ENCODE measurements at places on chromosomes 7 and 10.
A peak's percentile ranks its signal among the peaks of the same experiment; 100 is the strongest.

DNA sequence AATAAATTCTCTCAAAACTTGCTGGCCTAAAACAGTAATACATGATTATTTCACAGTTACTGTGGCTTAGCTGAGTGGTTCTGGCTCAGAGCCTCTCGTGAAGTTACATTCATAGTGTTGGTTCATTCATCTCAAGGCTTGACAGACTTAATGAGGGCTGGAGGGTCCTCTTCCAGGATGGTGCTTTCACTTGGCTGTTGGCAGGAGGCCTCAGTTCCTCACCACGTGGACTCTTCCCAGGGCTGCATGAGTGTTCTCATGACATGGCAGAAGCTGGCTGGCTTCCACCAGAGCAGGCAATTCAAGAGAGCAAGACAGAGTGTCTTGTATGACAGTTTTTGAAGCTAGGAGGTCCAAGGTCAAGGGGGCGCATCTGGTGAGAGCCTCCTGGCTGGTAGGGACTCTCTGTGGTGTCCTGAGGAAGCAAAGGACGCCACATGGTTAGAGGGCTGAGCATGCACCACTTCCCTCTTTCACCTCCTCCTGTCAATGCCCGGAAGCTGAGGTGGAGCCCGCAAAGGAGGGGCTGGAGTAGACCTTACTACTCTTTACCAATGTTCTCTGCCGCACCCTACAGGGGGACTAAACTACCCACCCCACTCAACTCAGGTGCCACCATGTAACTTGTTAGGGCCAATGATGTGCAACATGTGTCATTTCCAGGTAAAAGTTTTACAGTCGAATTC, 58.2 kb upstream of the YAE1 start:
- DNase-seq, result no peak

GRCh38 chr7:158743219-158743618, 38.6 kb upstream of the NCAPG2 start:
- no peak for DNase-seq

DNA sequence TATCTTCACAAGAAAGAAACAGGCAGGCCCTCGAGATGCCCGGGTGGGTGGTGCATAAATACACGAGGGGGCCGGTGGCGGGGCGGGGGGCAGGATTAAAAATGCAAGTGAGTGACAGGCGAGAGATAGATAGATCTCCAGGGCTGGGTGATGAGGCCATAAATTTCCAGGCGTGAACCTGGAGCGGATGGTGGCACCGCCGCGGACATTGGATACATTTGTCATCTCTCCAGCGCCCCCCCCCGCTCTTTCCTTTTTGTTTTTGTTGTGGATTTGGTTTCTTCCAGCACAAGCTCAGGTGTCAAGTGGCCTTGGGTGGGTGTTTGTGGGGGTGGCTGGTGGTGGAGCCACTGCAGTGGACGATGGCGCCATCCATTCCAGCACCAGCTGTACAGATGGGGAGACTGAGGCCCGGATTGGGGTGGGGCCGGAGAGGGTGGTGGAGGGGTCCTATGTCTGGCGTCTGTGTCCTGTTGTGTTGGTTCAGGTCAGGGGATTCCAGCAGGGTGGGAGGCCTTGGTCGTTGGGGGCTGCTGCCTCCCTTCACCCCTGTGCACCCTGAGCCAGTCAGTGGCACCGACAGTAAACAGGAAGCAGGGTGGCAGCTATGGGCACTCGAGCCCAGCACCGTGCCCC, 2.9 kb downstream of the ELFN1 start:
- no peak for DNase-seq

GRCh38 chr7:158763454-158764033, 58.9 kb upstream of the NCAPG2 start:
- no peak for DNase-seq

GRCh38 chr10:29790207-29790606, 155.4 kb upstream of the SVIL start:
- DNase-seq, result no peak

DNA sequence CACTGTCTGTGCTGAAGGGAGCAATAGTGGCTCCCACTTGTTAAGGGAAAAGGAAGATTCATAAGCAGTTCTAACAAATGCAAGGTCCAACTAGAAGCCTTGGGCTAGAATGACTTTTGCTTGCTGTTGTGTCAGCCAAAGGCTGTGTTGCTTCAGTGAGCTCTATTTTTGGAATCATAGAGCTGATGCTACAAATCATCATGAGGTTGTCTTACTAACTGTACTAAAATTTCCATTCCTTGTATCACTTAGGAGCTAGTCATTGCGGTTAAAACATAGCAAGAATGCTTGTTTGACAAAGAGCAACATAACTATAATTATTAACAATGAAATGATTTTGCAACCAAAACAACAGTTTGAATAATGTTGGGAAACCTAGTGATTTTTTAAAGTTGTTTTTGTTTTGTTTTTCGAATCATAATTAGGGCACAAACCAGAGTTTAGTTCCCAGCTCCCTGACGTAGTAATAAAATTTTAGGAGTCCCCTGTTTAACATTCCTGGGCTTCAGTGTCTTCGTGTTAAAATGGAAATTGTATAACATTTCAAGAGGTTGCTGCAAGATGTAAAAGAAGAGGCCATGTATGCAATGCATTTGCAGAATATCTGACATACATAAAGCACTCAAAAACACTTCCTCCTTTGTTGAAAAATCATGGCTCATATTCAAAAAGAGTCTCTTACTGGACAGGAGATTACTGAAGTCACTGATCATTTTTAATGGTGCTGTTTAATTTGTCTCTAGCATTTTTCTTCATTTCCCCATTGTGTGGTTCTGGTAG, 183.4 kb downstream of the MACC1 start:
- peak; percentile 87 for DNase-seq

GRCh38 chr7:106653488-106653887, 7.5 kb downstream of the CCDC71L start:
- no peak for DNase-seq

GRCh38 chr7:124514471-124514870, 251.1 kb downstream of the GPR37 start:
- DNase-seq, result no peak

DNA sequence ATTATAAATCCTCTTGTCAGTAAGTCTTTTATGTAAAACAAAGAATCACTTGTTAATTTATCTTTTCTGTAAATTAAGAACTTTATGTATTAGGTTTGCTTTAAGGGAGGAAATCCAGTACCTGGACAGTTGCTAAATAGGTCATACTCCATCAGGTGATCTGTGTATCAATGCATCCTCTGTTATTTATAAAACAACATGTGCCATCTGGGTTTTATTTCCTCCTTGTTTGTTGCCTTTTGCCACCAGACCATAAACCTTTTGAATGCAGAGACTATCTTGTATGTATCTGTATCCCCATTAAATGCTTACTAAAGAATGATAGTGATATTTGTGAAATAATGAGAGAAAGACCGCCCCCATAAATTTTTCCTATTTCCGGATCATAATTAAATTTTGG, 70.0 kb downstream of the SLC35B4 start:
- DNase-seq, result no peak

DNA sequence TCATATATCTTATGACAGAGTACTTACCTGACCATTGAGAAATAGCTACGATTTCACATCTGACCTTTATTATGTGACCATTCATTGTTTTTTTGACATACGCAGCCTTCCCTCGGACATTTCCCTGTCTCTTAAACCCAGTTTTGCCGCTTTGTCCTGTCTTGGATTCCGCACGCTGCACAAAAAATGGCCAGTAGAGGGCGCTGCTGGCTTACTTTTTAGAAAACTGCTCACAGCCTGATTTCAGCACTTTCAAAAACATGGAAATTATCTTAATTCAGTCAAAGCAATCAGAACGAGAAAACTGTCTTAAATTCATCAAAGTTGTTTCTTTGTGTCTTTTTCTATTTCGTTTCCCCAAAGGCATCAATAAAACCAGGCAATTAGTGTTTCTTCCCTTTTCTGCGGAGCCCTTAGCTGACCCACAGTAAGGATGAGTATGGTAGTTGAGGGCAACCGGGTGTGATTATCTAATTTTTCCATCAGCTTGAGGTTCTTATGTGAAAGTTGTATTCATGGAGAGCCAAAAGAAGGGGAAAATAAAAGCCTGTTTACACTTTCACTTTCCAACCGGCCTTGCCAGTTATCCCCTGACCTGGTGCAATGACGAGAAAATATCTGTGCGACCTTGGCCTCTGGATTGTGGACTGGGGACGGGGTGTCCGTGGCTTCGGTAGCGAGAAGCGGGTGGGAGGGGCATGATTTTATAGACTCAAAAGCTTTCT, 144.4 kb downstream of the DYNC1I1 start:
- DNase-seq, result peak; percentile 63

- DNase-seq, result peak; percentile 62
Measured at GRCh38 chr10:130179640-130180039, 43.4 kb downstream of the GLRX3 start.

- peak; percentile 86 for DNase-seq
Measured at GRCh38 chr10:71212318-71213126, at the start of gene UNC5B. UNC5B (plus strand) TSS chr10:71212570; CDS start chr10:71212986, 416 bp downstream.

GRCh38 chr7:124575176-124575575, 190.4 kb downstream of the GPR37 start:
- no peak for DNase-seq

DNA sequence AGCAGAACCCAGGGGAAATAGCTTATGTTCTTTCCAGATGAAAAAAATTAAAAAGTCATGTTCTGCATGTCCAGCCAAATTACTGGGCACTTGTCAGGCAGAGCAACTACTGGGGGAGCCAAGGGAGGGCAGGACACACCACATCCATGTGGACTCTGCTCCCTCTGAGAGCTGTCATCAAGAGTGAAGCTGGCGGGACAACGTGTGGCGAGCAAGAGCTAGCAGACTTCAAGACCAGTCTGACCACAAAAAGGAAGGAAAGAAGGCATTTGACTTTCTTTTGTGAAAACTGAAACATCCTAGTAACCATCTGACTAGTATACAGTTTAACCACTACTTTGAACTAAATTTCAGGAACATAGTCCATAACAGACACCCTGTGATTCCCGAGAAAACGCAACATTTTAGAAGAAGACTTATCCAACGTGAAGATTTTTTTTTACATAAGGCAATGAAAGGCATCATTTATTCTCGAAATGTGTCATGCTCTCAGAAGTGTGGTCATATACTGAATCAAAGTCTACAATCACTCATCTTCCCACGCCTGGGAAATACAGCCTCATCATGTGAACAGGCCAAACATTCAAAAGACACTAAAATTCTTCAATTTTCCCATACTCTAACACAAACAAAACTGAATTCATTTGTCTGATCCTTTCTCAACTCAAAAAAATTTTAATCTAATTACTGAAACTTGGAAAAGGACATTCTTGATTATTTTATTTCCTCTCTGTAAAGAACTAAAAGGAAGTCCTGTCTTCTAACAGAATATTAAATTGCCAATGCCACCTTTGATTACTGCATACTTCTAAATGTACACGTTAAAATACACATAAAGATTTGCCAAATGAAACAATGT, 15.5 kb downstream of the CYTH3 start:
- peak; percentile 90 for DNase-seq

- no peak for DNase-seq
Measured at GRCh38 chr7:106042196-106042611, 69.9 kb downstream of the SYPL1 start.

- no peak for DNase-seq
Measured at GRCh38 chr7:24409431-24410024, 125.5 kb downstream of the NPY start.

- no peak for DNase-seq
Measured at GRCh38 chr10:29622382-29622922, 12.3 kb downstream of the SVIL start.

DNA sequence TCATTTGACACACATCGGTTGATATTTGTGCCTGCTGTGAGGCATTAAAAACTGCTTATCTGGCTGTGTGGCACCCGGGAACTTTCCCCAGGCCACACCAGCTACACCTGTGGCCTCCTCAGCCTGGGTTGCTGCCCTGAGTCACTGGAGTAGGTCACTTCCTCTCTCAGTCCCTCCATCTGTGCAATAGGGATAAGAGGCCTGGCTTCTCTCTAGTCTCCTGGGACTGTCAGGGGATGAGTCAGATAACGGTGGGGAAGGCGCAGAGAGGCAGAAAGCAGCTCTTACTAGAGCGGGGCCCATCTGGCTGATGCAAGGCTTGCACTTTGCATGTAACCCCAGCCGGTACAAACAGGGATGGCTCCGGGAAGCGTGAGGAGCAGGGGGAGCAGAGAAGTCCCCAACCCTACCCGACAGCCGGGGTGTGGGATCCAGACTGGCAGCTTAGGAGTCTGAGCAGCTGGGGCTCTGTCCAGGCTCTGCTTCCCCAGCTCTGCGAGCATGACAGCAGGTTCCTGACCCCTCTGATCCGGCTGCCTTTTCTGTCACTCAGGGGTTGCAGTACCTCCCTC, 34.0 kb downstream of the DNAJB12 start:
- peak; percentile 98 for DNase-seq

DNA sequence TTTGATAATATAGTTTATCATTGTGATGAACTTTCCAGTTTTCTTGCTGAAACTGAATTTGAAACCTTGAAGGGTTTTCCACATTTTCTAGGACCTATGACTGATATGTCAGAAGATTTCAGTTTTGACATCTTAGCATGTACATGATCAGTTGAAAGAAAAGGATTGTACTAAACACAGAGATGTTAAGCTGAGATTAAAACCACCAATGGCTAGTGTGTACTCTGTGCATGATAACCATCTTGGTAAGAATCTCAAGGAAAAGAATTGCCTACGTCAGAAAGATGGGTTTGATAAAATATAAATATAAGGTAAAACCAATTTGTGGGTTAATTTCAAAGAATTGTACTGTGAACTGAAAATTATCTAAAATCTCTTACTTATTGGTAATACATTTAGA, 776.4 kb downstream of the GATA3 start:
- DNase-seq, result no peak

DNA sequence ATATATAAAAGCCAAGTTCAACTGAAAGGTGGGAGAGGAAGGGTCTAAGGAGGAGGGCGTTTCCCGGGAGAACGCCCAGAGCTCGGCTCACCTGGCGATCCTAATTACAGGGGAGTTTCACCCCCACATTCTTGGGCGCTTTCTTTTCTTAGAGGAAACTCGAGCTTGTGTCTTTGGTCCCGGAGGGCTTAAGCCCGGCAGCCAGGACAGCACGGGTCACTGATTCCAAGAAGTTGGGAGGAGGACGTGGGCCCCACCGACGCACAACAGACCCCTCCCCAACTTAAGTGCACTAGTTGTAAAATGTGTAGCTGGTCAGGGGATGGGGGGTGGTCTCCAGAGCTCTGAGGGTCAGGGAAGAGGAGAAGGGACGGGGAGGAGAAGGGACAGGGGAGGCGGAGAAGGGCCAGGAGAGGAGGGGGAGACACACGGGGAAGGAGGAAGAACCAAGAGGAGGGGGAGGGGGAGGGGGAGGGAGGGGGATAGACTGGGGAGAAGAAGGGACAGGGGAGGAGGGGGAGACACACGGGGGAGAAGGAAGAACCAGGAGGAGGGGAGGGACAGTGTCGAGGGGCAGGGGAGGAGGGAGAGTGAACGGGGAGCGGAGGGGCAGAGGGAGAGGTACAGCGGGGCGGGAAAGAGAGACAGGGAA, 874 bp downstream of the BAIAP2L1 start:
- DNase-seq, result no peak

GRCh38 chr7:73899731-73900142, 38.8 kb downstream of the TMEM270 start:
- peak; percentile 90 for DNase-seq

GRCh38 chr7:94445696-94446194, 51.0 kb downstream of the COL1A2 start:
- no peak for DNase-seq

- no peak for DNase-seq
Measured at GRCh38 chr7:111587410-111588064, 25.2 kb upstream of the IMMP2L start.
